ENCODE measurements at places on chromosomes 6 and 20. TPM values are rescaled to one million over a fixed set of nuclear protein-coding genes. Genes with fewer than 3 reads are reported as not detected.

Gene UFL1
- total RNA-seq: 24.7 TPM

Gene SLC12A5
- 5.3 TPM for total RNA-seq

Gene KHDC1L
- not detected for total RNA-seq

Gene C6orf15
- not detected for total RNA-seq

Gene TSPO2
- total RNA-seq: not detected

Gene TNNC2
- total RNA-seq: 7.1 TPM

Gene GRM4
- total RNA-seq: not detected

DNA sequence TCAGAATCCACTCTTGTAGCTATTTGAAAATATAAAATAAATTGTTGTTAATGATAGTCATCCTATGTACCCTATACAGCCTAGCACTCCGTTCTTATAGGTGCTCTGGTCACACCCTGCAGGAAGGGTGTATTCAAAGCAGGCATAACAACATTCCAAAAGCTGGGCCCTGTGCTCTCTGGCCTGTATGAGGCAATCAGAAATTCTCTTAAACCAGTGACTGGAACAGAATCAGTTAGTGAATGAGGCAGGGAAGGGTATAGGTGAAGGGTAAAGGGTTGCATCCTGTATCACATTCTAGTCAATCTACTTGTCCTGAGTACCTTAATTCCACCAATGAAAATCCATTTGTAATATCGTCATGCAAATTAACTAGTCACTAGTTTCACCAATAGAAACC is 154.5 kb upstream of the ZNF217 start:
- no peak for DNase-seq
- H3K4me3 ChIP-seq: no peak overlapping the region
- H3K4me1 ChIP-seq: peaks cover 40% of the 10 kb centered on the region
- no peaks in the 10 kb centered on the region for H3K27me3 ChIP-seq
- H3K36me3 ChIP-seq: no peaks in the 10 kb centered on the region
- no peak overlapping the region for H3K27ac ChIP-seq

GRCh38 chr20:37315021-37315451 is 25.6 kb downstream of the MANBAL start:
- no peak overlapping the region for H3K27ac ChIP-seq
- peaks cover 19% of the 10 kb centered on the region for H3K36me3 ChIP-seq
- DNase-seq: no peak
- no peaks in the 10 kb centered on the region for H3K27me3 ChIP-seq

DNA sequence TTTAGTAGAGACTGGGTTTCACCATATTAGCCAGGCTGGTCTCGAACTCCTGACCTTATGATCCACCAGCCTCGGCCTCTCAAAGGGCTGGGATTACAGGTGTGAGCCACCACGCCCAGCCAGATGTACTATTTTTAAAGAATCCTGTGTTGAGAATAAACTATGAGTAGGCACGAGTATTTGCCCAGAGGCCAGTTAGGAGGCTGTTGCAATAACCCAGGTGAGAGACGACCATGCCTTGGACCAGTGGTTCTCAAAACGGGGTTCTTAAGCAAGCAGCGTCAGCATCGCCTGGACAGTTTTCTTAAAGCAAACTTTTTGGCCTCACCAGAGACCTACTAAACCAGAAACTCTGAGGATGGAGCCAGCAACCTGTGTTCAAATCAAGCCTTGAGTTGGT is 258.8 kb downstream of the ZNF217 start:
- no peak for DNase-seq
- no peak overlapping the region for H3K4me3 ChIP-seq
- H3K36me3 ChIP-seq: no peaks in the 10 kb centered on the region
- H3K27ac ChIP-seq: no peak overlapping the region
- no peaks in the 10 kb centered on the region for H3K4me1 ChIP-seq
- H3K27me3 ChIP-seq: no peaks in the 10 kb centered on the region

GRCh38 chr6:48073976-48074767 is 36.8 kb downstream of the PTCHD4 start:
- no peaks in the 10 kb centered on the region for H3K27me3 ChIP-seq
- H3K4me3 ChIP-seq: no peak overlapping the region
- no peak overlapping the region for H3K27ac ChIP-seq
- peaks cover 31% of the 10 kb centered on the region for H3K4me1 ChIP-seq
- DNase-seq: no peak

DNA sequence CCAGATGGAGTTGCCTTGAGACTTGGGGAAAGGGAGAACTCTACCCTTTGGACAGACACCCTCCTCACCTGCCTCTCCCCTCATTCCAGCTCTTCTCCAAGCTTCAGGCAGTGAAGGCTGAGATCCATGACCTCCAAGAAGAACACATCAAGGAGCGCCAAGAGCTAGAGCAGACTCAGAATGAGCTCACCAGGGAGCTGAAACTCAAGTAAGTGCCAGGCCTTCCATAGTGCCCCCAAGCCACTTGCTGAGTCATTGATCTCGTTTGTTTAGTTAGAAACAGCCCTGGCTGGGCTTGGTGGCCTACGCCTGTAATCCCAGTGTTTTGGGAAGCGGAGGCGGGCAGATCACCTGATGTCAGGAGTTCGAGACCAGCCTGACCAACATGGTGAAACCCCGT is 39.2 kb downstream of the KIF3B start:
- peaks cover 36% of the 10 kb centered on the region for H3K4me1 ChIP-seq
- H3K36me3 ChIP-seq: peaks cover 11% of the 10 kb centered on the region
- H3K27me3 ChIP-seq: no peaks in the 10 kb centered on the region
- no peak overlapping the region for H3K4me3 ChIP-seq

DNA sequence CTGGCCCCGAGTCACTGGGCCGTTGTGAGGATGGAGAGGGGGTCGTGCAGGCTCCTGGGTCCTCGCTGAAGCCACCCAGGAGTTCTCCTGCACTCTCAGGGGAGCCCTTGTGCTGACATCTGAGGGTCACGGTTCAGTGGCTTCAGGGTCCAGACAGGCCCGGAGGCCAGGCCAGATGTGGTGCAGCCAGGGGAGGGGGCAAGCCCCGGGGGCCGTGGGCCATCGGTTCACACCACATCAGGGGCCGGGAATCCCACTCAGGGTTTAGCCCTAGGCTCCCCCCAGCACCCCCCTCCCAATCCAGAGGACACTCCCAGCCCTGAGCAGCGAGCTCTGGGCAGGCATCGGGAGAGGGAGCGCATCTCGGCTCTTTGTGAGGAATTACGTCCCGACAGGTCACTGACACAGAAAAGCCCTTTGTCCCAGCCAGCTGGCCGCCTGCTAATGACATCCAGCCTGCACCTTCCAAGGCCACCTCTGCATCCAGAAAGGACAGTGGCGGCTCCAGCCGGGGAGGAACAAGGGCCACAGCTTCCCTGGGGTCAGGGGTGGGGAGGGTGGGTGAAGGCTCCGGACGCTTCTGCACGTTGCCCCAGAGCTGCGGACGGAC is 6.4 kb upstream of the CHRNA4 start:
- no peak overlapping the region for H3K27ac ChIP-seq
- no peaks in the 10 kb centered on the region for H3K36me3 ChIP-seq
- H3K27me3 ChIP-seq: peaks cover 23% of the 10 kb centered on the region
- DNase-seq: peak; percentile 39
- no peak overlapping the region for H3K4me3 ChIP-seq
- peaks cover 48% of the 10 kb centered on the region for H3K4me1 ChIP-seq

DNA sequence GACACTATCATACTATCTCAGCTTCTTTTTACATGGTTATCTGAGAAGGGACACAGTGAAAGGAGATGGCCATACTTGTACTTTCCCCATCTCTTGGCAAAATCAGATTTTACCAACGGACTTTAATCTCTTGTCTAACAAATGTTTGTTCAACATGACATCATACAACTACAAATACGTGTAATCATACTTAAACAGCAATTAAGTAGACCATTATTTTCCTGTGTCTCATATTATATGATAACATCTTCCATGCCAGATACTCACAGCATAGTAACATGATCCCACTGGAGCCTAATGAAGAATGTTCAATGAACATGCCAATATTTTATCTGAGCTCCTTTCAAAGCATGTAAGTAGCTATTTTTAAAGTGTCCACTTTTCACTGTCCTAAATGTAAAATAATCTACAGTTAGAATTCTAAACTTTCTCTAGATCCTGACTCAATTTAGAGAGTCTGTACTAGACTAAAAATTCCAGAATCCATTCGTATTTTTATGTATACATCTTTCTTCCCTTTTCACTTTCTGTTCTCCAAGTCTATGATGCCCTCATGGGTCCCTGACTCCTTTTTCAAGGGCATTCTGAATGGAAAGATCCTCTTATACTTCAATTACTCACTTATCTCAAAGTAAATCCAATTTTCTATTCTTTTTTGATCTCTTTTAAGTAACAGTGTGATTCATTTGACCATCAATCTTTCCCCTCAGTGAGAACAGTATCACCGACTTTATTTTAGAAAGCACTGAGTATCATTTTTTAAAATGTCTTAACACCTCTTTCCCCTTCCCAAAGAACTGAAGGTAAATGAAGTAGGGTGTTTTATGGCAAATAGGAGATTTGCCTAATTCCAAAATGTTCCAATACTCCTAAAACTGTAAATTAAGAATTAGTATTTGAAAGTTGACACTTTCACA is 133.5 kb downstream of the CDK19 start:
- H3K27ac ChIP-seq: peak overlapping the region; percentile 49
- peaks cover 31% of the 10 kb centered on the region for H3K4me1 ChIP-seq
- H3K27me3 ChIP-seq: no peaks in the 10 kb centered on the region
- peaks cover 3% of the 10 kb centered on the region for H3K36me3 ChIP-seq
- 0 out of 2 replicates have a peak overlapping the region, but pooled peaks have one; percentile 5 for H3K4me3 ChIP-seq

DNA sequence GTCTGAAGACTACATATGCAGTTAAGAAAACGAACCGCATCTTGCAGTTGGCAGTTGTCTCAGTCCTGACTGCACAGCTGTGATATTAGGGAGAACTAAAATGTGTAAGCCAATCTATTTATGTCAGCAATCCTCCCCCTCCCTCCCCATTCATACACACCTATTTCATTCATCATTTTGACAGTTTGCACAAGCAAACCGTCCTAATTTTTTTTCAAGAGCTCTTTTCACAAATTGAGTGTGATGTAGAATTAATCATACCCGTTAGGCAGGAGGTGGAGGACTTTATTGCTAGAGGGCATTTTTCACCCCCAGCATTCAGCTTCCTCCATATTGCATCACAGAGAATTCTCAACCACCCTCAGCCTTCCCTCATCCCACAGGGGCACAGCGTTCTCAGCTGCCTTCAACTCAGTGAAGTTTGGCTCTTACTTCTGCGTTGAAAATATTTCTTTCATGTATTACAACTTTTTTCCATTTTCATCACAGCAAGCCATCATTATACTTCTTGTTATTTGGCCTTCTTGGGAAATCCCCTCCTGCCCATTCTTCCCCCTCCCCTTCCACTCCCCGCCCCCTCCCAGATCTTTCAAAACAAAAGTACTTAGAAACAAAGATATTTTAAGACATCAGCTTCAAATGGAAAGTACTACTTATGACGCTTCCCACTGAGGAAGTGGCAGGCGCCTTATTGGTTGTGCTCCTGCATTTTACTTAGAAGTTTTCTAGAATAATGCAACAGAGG is 37.5 kb downstream of the NOX3 start:
- H3K27ac ChIP-seq: no peak overlapping the region
- no peak for DNase-seq
- no peaks in the 10 kb centered on the region for H3K36me3 ChIP-seq
- H3K4me3 ChIP-seq: no peak overlapping the region
- no peaks in the 10 kb centered on the region for H3K27me3 ChIP-seq

GRCh38 chr6:100186552-100186951 is 192.5 kb upstream of the MCHR2 start:
- H3K4me3 ChIP-seq: no peak overlapping the region
- no peak overlapping the region for H3K27ac ChIP-seq
- no peaks in the 10 kb centered on the region for H3K27me3 ChIP-seq
- DNase-seq: no peak
- H3K4me1 ChIP-seq: no peaks in the 10 kb centered on the region

DNA sequence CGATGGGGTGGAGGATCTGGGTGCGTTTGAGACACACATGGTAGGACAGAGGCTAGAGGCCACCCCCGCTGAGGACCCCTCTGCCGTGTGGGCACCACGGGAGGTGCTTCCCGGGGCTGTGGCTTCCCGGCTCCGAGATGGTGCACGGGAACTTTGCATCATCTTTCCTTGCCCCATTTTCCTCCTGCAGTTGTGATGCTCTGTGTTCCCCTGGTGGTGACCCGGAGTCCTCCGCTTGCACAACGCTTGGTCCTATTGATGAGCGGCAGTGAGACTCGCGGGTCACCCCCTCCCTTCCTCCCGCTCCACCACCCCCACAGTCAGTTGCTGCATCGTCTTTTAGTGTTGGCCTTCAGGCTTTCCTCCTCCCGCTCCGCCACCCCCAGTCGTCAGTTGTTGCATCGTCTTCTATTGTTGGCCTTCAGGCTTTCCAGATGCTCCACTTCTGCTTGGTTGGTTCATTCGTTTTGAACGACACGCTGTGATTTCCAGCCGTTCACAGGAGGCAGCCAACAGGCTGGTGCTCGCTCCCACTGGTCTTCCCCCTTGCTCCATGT is 37.3 kb downstream of the PYGB start:
- H3K27ac ChIP-seq: no peak overlapping the region
- no peak for DNase-seq
- H3K4me1 ChIP-seq: no peaks in the 10 kb centered on the region
- H3K27me3 ChIP-seq: no peaks in the 10 kb centered on the region
- no peak overlapping the region for H3K4me3 ChIP-seq
- peaks cover 95% of the 10 kb centered on the region for H3K36me3 ChIP-seq

GRCh38 chr20:32227306-32227705 is 19.6 kb downstream of the POFUT1 start:
- no peaks in the 10 kb centered on the region for H3K27me3 ChIP-seq
- H3K27ac ChIP-seq: no peak overlapping the region
- H3K4me1 ChIP-seq: peaks cover 9% of the 10 kb centered on the region
- no peak for DNase-seq
- H3K36me3 ChIP-seq: peaks cover 72% of the 10 kb centered on the region
- no peak overlapping the region for H3K4me3 ChIP-seq

DNA sequence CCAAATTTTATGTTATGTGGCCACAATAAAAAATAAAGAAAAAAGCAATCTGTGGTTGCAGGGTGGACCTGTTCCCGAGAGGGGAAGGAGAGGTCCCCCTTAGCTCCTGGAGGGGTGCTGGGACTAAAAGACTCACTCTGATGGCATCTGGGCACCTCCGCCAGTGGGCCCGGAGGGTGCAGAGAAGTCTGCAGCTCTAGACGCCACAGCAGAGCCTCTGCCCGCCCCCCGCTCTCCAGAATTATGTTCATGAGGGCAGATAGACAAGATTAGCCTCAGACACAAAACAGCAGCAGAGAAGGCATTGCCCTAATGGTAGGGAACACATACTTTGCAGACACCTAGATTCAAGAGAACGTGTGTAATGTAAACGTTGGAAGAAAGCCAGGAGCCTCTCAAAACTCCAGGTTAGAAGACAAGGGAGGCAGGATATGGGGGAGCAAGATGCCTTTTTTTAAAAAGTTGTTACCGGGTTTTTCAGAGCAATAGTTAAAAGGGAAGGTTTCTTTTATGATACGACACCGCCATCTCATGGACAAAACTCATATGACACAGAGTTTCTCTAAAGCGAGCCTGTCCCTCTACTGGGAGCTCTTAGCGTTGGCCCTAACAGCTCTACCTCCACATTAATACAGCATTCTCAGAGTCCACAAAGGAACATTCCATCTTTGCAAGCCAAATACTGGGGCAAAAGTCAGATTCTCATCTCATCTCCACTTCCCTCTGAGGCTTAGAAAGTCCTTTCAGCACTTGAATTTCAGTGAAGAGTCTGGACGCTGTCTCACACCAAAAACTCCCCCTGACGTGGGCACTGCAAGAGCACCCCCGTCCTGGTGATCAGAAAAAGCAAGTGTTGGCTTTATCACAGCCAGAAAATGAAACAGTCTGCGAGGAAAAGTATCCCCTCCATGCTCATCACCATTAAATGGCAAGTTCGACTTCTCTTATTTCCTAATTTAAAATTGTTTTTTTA is 47.2 kb downstream of the FOXF2 start:
- no peaks in the 10 kb centered on the region for H3K36me3 ChIP-seq
- DNase-seq: peak; percentile 67
- peaks cover 10% of the 10 kb centered on the region for H3K27me3 ChIP-seq
- H3K4me3 ChIP-seq: no peak overlapping the region

- H3K27me3 ChIP-seq: no peaks in the 10 kb centered on the region
- no peaks in the 10 kb centered on the region for H3K36me3 ChIP-seq
- no peak overlapping the region for H3K4me3 ChIP-seq
- no peak for DNase-seq
- peak overlapping the region; percentile 98 for H3K27ac ChIP-seq
These were observed 25.6 kb upstream of the IER3 start for GRCh38 chr6:30769853-30770524.

Data from HepG2 (cell line).